ENCODE measurements at places on chromosomes 12 and 14. TPM values are rescaled to one million over a fixed set of nuclear protein-coding genes. Genes with fewer than 3 reads are reported as not detected.

Gene RHEBL1
- 0.40 TPM for total RNA-seq

Gene RAPGEF3
- 48.2 TPM for total RNA-seq

Gene KRT78
- not detected for total RNA-seq

Gene OR4L1
- not detected for total RNA-seq

Gene PTPRR
- total RNA-seq = 0.57 TPM

Gene TTC8
- 19.9 TPM for total RNA-seq

Gene EID3
- total RNA-seq = 11.3 TPM

Gene HOXC6
- 0.23 TPM for total RNA-seq
